Stimulated activated CD8-positive, alpha-beta memory T cell treated with anti-CD3 and anti-CD28 coated beads, Interleukin-7, amount 100 ng/mL, for 4 hours (primary cell): ENCODE measurements at places on chromosomes 7 and 10.

GRCh38 chr7:57427594-57427993 lies 22.4 kb upstream of the ZNF716 start:
- DNase-seq: no peak

DNA sequence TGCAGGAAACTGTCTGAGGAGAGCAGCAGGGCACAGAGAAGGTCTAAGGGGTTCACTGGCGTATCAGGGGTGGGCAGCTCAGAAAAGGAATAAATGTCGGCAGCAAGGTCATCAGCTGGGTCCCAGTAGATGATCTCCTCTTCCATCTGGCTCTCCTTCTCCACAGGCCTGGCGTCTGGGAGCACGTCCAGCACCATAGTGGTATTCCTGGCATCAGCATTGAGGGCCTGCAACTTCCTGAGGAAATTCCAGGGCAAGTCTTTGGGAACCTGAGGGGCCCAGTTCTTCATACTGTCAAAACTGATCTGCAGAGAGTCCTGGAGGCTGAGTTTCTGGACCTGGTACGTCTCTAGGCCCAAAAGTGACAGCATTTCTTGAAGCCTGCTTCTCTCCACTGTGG lies 9.6 kb upstream of the MRPS24 start:
- DNase-seq: no peak

DNA sequence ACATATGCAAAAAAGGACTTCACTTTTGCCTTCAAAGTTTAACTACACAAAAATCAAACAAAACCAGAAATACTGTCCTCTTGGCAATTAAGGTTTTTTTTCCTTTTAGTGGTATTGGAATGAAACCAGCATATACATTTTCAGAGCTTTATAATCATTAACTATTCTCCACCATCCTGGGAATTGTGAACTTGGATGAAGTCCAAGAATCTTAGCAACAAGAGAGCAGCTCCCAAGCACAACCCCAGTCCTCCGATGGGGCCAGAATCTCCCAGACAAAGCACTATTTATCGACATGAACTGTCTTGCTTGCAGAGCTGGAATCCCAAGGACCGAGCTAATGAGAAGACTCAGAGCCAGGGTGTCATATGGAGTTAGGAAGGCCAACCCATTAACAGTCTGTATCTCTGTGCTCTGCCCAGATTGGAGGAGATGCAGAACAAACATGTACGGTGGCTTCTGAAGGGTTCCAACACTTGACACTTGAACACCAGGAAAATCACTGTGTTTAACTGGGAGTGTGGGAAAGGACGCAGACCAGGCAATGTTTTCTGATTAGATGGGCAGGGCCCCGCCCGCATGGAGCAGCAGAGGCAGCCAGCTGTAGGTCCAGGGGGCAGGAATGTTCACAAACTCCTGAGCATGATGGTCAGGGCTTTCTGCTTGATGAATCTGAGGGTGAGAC lies 35.5 kb downstream of the PPP1R3C start:
- no peak for DNase-seq

- no peak for DNase-seq
Measured at GRCh38 chr7:25329815-25330214, 101.5 kb upstream of the NPVF start.

GRCh38 chr10:118394301-118395200 lies 52.4 kb upstream of the FAM204A start:
- DNase-seq: no peak

DNA sequence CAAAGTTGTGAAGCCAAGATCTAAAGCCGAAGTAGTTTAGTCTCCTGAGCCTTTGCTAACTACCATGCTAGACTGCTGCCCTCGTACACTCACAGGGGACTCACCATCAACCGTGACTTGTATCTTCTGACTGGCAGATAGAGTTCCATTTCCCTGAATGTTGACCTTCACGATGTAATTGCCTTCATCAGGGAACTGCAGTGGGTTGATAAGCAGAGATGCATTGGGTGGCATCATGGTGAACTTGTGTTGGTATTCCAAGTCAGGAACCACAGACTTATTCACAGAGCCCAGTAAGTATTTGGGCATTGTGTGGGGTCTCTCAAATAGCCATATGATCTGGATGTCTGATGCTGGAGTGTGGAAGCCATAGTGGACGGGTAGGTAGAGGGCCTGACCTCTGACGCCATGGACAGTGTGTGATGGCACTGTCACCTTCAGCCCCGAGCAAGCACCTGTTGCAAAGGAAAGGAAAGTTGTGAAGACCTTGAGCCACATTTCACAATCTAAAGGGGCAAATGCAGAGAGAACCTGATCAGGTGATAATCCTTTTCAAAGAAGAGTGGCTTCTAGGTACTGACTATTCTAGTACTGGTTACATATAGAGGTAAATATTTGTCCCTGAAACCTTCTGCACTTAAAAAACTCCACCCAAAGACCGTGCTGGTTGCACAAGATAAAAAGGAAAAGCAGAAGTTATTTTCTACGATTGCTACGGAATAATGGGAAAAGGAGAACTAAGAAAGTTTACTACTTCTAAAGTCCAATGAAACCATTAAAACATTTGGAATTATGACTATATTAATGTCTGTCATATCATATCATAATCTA lies 7.1 kb downstream of the HEPACAM2 start:
- no peak for DNase-seq

DNA sequence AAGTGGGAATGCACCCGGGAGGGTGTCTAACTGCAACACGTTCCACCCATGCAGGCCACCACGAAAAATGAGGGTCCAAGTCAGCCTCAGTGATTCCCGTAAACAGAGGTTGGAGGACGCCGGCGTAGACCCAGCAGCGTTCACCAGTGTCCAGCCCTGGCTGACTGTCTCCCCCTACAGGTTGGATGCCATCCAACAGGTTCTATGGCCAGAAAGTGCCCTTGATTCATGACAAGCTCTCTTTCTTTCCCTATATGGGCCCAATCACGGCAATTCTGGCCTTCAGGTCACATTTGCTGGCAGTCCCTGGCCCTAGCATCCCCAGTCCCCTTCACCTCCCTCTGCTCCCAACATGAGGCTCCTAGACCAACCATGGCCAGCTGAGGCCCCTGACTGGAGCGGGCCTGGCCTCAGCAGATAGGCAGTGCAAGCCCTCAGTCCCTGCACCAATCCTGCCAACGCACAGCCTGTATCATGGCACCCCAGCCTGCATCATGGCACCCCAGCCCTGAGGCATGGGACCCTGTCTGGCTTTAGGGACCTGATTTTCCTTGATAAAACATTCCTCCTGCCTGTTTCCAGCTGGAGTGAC lies 227.4 kb downstream of the GRID1 start:
- DNase-seq: no peak

- DNase-seq: no peak
Measured at GRCh38 chr7:48126037-48126436, 37.0 kb downstream of the UPP1 start.

DNA sequence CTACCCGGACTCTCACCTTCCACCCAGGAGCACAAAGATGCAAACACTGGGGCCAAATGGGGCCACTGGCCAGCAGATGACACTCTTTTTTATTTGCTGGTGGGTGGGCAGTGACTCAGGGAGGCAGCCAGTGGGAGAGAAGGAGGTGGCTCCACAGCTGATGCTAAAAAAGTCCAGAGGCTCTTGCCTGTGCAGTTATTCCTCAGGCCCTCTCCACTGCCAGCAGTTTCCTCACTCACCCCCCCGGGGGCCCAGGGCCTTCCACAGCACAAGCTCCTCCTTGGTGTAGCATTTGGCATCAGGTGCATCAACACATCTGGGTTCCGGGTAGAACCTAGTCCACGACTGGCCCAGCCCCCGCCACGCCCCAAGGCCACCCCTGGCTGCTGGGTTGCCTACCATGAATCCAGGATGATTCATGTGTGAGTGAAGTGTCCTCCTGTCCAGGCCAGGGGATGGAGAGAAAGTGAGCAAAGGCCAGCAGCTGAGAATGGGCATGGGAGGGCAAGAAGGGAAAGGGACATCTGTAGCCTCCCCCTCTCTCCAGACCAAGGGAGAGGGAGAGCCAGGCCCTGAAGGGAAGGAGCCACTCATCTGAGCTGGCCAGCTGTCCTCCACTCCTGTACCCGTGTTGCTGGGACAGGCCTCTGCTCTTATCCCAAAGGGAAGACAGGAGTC lies 1.7 kb upstream of the KCNH2 start:
- DNase-seq: no peak

DNA sequence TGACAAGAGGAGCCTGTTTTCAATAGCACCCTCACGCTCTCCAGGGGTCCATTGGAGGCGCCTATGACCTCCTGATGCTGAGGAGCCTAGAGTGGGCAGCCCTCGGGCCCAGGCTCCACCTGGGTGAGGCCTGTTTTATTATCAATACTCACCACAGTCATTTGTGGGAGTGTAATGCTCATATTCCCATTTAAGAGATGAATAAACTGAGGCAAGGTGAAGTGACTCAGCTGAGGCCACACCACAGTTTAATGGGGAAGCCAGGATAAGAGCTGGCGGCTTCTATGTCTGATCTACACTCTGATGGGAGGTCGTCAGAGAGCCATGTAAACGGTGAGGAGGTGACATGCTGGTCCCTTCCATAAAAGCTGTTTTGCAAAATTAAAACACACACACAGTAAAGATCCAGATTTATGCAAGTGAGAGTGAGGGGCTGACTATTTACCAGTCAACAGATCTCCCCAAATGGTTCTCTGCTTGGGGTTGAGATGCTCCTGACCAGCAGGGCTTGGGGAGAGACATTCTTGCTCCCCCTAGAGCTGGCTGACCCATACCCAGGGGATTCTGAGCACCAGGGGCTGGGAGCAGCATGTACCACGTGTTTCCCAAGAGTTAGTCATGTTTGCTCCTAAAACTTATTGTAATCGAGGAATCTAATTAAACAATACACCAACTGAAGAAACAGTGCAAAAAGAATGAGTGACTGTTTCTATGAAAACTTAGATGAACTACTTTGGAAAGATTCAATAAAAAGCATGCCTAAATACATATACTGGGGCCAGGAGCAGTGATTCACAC lies 81.0 kb upstream of the INSIG1 start:
- no peak for DNase-seq

- DNase-seq: no peak
Measured at GRCh38 chr10:124593431-124593985, 131.9 kb downstream of the LHPP start.

- no peak for DNase-seq
Measured at GRCh38 chr7:81925530-81925929, 155.7 kb upstream of the HGF start.

DNA sequence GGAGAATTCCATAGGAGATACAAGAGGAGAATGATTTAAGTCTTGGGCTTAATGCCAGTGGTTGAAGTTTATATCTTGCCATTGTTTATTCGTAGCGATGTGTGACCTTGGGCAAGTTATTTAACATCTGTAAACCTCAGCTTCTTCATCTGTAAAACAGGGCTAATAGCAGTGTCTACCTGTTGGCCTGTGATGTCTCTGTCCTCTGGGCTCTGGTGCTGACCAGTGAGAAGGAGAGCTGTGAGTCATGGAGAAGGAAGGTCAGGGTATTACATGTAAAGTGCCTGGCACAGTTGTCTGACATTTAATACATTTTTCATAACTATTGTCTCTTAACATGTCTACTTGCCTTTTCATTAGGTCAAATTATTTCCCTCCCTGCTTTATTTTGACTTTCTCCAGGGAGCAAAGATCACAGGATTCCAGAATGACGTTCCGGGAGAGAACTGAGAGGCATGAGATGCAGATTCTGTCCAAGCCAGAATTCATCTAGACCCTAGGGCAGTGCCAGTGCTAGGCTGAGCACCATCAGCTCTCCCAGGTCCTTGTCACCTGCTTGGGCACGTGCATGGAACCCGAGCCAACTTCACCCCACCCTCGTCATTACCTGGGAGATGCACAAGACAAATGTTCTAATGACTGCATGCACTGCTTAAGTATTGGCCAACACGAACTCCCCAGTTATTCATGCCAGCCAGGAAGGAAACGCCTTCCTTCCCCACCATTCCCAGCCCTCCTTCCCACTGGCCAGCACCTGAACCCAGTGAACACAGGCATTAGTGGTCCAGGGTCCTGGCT lies 187.9 kb downstream of the DPY19L1 start:
- DNase-seq: no peak

DNA sequence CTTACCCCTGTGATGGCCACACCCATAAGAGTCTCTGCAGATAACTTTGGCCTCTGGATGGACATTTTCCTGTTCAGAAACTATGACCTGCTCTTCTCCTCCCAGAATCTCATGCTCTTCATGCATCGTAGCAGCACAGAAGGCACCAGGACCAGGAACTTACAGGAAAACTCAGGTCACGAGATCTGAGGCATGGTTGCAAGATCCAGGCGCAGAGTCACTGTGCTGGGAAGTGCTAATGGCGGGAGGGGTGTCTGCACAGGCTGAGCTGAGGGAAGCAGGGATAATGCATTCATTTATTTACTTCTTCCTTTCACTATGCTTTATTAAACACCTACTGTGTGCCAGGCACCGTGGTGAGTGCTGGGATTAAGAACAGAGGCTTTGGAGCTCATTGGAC lies 48.2 kb upstream of the LOXL4 start:
- no peak for DNase-seq

- no peak for DNase-seq
Measured at GRCh38 chr10:71978988-71979691, 14.9 kb downstream of the CHST3 start.

GRCh38 chr10:116538456-116538855 lies 7.3 kb upstream of the PNLIP start:
- DNase-seq: no peak

- no peak for DNase-seq
Measured at GRCh38 chr7:25707768-25708620, 444.0 kb upstream of the NFE2L3 start.

DNA sequence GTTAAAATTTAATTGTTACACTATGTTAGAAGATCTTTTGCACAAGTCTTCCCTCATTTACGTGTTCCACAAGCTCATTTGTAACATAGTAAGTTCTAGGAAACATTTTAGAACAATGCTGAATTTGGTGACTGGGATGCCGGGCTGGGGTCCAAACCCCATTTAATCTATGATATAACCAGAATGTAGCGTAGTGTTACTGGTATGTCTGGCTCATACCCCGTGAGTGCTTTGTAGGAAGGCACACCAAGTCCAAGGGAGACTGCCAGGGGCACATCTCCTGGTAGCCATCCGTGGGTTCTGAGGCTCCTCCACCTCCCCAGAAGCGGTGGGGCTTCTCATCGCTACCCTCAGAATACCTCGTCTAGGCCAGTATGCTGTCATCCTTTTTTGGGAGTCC lies 21.3 kb upstream of the TMEM236 start:
- no peak for DNase-seq

DNA sequence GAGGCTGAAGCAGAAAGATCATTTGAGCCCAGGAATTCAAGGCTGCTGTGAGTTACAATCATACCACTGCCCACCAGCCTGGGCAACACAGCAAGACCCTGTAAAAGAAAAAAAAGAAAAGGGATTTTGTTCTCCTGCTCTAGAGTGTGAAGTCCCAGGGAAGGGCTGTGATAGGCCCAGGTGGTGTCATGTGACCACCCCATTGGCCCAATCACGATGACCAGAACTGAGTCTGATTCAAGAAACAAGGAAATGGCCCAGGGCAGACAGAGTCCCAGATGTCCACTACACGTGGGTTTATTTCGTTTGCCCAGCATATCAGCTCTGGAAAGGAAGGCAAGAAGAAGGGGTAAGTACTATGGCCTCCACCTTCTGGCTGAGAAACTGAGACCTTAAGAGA lies 81.3 kb upstream of the CUX1 start:
- no peak for DNase-seq

- no peak for DNase-seq
Measured at GRCh38 chr7:12569673-12570072, 847 bp upstream of the SCIN start.

GRCh38 chr7:4689668-4690067 lies 7.6 kb downstream of the FOXK1 start:
- no peak for DNase-seq
